ENCODE measurements at places on chromosomes 6 and 20.

DNA sequence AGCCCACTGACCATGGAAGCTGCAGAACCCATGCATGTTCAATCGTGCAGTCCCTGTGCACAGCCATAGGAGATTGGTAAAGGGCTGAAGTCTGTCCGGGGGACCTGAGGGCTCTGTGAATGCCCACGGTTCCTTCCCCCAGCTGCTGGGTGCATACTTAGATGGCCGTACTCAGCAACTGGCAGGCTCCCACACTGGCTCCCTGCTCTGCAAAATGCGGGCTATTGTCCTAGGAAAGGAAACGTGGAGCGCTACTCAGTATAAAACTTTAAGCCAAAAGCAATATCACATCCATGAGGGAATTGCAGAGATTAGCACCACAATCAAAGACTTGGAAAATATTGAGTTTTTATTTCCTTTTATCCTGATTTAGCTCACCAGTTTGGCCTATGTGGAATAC is 202.0 kb downstream of the WDR27 start:
- no peak for DNase-seq

GRCh38 chr20:35912881-35913280 is 41.4 kb downstream of the SCAND1 start:
- no peak for DNase-seq

DNA sequence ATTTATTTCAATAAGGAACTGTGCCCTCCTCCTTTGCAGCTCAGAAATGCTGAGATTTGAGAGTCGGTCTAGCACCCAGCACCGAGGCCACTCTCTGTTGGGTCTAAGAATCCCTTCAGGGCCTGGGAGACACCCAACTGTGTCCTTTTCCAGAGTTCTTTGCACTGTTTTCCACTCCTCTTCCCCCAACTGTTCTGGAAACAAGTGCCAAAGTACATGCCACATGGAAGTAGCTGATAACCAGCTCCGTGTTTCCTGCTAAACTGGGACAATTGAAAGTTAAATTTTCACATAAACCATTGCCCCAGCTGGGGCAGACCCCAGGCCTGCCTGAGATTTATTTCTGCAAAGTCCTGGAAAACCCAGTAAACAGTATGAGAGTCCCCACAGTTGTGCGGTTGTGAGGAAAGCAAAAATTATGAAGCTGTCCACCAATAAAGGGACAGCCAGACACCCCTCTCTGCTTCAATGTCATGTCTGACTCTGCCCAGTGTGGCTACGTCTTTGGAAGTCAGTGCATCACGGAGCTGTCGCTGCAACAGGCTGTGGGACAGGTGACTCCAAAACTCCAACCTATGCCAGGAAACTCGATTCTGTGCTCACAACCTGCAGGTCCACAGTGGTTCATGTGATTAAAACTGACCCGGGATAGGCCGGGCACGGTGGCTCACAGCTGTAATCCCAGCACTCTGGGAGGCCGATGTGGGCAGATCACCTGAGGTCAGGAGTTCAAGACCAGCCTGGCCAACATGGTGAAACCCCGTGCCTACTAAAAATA is 178.0 kb upstream of the AFDN start:
- no peak for DNase-seq

- no peak for DNase-seq
Measured at GRCh38 chr6:163118941-163119340, 295.6 kb upstream of the QKI start.

DNA sequence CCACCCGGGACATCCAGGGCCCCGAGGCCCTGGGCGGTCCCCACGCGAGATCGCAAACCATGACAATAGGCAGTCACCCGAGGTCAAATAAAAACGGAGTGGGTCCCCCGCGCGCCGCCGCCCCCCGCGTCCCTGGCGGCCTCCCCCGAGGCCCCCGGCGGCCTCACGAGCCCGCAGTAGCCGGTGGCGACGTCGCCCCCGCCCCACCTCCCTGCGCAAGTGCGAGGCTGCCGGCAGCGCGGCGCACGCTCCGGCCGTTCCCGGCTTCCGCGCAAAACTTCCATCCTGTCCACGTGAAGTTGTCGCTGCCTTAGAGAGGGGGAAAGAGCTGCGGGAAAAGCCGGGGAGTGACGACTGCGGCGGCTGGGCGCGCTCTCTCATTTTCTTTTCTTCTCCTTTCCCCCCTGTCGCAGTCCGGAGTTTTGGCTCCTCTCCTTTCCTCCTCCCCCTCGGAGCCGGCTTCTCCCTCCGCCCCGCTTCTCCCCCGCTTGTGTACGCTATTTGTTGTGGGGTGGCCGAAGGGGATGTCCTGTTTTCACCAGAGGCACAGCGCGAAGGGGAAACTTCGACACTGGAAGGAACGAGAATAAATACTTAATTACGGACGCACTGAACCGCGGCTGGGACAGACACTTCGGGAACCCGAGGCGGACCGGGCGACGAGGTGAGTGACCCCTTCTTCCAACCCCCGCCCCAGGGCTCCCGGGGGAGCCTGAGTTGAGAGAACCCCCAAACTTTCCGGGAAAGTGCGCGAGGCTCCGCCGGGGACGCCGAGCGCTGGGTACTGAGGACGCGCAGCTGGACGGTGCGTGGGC is at the start of gene EYA4:
Gene EYA4 (plus strand): TSS at position 272 of the 815 bp plus-strand sequence. CDS start 33,424 bp downstream, outside the sequence.
- DNase-seq = no peak

- DNase-seq = no peak
Measured at GRCh38 chr20:16063881-16064280, 509.4 kb downstream of the KIF16B start.

GRCh38 chr6:109978174-109979032 is at the start of gene GPR6:
TSS of gene GPR6 (plus strand) at chr6:109978311. CDS start at chr6:109979113, 802 bp downstream.
- DNase-seq = peak; percentile 48

DNA sequence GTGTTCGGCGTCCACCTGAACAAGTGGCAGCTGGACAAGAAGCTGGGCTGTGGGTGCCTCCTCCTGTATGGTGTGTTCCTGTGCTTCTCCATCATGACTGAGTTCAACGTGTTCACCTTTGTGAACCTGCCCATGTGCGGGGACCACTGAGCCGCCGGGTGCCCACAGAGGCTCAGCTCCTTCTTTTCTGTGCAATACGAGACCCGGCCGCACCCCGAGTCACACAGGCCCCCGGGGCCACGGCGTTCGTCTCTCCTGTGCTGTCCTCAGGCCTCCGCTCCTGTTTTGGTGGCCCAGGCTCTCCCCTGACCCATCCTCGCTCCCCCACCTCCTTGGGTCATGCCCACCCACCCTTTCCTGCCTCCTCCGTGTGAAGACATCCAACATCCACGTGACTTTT is 37.1 kb upstream of the RIN2 start:
- no peak for DNase-seq

DNA sequence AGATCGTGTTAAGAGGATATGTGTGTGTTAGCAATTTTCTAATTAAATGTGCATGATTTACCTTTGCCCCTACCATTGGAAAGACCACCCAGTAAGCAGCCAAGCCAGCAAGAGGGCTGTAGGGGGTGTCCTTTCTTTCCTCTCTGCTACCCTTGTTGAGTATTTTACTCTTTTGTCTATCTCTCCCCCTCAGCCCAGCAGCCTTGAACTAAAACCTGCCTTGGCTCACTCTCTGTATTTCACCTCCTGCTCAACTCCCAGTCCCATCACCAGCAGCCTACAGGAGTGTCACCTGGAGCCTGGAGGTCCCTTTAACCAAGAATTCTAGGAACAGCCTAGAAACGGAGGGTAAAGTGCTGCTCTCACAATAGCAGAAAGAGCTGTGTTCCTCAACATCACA is 81.0 kb downstream of the HIVEP2 start:
- DNase-seq = no peak

GRCh38 chr6:148509800-148510581 is 167.4 kb downstream of the SASH1 start:
- peak; percentile 71 for DNase-seq

DNA sequence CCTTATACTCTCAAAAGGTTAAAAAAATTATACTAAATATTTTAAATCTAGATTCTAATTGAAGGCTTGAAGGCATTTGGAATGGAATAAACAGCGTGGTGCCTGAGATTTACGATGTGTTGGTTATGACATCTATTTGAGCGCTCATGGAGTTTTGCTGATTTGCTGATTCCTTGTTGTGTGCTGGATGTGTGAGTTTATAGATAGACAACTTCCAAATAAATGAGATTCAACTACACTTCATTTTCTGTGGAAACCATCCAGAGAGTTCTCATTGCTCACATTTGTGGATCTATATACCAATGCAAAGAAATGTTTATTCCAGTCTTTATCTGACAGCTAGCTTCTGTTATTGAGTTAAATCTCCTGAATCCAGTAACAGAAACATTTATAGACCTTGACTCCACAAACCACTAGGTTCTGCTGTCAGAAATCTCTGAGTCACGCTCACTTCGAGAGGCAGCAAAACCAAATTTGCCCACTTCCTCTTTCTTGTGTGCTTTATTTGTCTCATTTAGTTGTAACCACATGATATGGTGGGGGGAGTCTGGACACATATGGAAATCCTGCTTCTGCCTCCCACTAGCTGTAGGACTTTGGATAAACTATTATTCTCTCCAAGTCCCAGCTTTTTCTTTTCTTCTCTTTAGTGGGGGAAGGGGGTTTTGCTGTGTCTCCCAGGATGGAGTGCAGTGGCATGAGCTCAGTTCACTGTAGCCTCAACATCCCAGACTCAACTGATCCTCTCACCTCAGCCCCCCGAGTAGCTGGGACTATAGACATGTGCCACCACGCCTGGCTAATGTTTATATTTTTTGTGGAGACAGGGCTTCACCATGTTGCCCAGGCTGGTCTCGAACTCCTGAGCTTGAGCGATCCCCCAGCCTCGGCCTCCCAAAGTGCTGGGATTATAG is 54.5 kb downstream of the IPCEF1 start:
- DNase-seq = no peak

GRCh38 chr20:7031222-7031621 is 263.7 kb downstream of the BMP2 start:
- no peak for DNase-seq

DNA sequence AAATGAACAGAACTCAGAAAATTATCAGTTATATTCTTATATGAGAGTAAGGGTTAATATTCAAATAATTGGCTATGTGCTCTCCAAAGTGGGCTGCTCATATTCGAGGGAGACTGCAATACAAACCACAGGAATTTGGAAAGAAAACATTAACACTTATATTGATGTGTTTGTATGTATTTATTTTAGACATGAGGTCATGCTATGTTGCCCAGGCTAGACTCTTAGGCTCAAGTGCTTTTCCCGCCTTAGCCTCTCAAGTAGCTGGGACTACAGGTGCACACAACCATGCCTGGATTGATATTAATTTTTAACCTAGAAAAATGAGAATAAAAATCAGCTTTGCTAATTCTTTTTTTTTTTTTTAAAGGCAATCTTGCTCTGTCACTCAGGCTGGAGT is 35.0 kb downstream of the BTBD9 start:
- DNase-seq = no peak

- DNase-seq = no peak
Measured at GRCh38 chr20:20019123-20019522, 2.0 kb downstream of the NAA20 start.

- no peak for DNase-seq
Measured at GRCh38 chr6:45086360-45087084, 241.6 kb upstream of the RUNX2 start.

DNA sequence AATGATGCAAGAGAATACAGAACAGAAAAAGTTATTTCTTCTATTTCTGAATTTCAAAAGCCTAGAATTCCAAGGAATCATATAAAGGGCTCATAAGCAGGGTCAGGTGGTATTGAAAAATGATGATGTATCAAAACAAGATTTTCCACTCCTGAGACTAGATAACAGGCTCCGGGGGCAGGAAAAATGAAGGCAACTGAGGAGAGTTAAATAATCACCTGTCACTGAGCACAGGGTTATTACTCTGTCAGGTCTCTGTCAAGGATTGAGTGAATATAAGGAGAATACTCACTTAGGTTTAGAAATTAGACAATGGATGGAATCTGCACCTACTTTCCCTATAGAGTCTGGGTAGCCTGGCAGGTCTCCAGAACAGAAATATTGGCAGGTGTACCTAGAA is 76.1 kb upstream of the KHDRBS2 start:
- DNase-seq = no peak

GRCh38 chr20:52806918-52807317 is 165.2 kb upstream of the TSHZ2 start:
- no peak for DNase-seq

DNA sequence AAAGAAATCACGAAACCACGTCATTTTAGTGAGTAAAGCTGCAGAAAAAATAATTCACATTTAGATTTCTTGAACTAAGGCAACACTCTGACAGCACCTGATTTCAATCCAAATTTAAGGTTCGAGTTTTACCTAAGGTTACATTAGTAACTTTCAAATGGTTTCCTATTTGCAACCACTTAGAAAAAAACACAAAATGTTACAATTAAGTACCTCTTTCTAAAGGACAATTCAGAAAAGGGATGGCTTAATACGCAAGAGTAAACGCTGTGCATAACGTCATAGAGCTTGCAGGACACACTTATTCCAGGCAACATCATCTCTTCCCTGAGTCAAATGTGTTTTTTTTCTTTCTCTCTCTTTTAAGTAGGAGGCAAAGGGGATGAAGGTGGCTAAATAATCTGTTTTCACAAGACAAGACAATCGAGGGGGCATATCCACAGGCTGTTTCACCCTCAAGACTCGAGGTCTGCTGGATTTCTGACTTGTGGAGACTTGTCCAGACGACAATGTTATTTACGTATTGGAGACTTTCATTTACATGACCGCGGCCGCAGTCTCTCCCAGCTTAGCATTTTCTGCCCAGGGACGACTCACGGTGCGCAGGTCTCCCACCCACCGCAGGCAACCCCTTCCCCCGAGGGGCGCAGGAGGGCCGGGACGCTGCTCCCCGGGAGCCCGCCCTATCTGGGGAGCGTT is 86.0 kb downstream of the SESN1 start:
- no peak for DNase-seq

DNA sequence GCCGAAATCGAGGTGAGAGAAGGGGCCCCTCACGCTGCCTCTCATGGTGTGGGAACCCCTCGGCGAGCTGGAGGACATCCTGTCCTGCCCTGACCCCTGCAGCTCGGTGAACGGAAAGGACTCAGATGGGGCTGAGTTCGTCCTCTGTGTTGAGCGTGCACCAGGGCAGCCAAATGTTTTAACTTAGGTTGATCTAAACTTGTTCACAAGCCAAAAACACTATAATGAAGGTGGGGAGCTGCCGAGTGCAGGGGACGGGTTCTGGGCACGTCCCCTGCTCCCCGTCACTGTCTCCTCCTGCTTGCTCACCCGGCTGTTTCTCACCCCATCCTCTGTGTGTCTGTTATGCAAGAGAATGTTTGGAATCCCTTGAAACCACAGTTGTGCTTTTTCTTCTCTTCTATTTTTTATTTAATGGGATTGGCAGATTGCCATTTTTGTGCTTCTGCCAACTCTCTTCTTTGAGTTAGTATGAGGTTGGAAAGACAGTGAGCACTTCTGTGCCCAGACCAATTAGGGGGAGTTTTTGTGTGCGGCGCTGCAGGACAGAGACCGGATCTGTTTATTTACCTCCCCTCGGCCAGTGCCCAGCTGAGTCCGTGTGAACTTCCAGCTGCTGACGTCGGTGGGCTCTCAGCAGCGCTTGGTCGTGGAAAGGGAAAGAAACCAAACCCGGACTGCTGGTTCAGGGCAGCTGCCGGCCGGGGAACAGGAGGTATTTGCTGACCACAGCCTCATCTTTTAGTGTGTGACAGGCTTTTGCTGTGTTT is 158.1 kb downstream of the DTNBP1 start:
- peak; percentile 92 for DNase-seq

- no peak for DNase-seq
Measured at GRCh38 chr20:45176526-45177267, 2.0 kb downstream of the PI3 start.

GRCh38 chr6:32226434-32226833 is 2.6 kb upstream of the NOTCH4 start:
- no peak for DNase-seq

- DNase-seq = no peak
Measured at GRCh38 chr6:40164345-40164755, 230.1 kb upstream of the MOCS1 start.

GRCh38 chr6:163955096-163955495 is 540.6 kb downstream of the QKI start:
- no peak for DNase-seq
